NCI-H446 (cell line): ENCODE measurements at places on chromosomes 1 and 21.

- no peak for DNase-seq
These were observed 11.3 kb upstream of the SYT6 start for GRCh38 chr1:114164840-114165543.

- no peak for DNase-seq
These were observed 44.4 kb downstream of the GNG12 start for GRCh38 chr1:67788904-67789303.

DNA sequence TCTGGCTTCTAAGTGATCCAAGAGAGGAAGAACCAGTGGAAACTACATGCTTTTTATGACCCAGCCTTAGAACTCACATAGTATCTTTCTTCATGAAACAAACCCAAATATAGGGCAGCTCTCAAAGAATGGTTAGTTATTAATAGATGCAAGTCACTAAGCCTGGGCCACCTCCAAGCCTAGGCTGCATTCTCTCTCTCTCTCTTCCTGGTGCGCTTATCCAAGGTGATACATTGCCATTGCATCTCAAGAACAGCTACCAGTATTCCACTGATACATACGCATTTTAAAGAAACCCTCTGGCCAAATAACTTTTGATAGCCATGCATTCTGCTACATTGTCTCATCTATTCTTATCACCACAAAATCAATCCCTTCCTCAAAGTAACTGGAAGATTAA is 455.6 kb upstream of the ADGRL2 start:
- DNase-seq = no peak

GRCh38 chr1:198500096-198500495 is 40.4 kb downstream of the ATP6V1G3 start:
- DNase-seq = no peak

- DNase-seq = peak; percentile 21
These were observed 304.3 kb upstream of the PLD5 start for GRCh38 chr1:242828828-242829227.

GRCh38 chr1:80917225-80917624 is 883.5 kb upstream of the ADGRL2 start:
- DNase-seq = no peak

- no peak for DNase-seq
These were observed 528.9 kb upstream of the ADAMTS5 start for GRCh38 chr21:27495836-27496235.

GRCh38 chr1:244897476-244898254 is 33.3 kb upstream of the HNRNPU start:
- DNase-seq = no peak

DNA sequence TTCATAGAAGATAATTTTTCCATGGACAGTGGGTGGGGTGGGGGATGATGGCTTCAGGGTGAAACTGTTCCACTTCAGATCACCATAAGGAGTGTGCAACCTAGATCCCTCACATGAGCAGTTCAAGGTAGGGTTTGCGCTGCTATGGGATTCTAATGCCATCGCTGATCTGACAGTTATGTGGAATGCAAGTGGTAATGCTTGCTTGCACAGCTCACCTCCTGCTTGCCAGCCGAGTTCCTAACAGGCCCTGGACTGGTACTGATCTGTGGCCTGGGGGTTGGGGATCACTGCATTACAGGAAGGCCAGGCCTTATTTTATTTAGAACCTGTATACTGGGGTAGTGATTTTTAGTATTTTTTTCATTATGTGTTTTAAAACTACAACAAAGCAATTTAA is 22.0 kb downstream of the MAN1A2 start:
- no peak for DNase-seq

- DNase-seq = no peak
These were observed 7.2 kb downstream of the SNX7 start for GRCh38 chr1:98668733-98669132.

- DNase-seq = no peak
These were observed 192.5 kb upstream of the ZRANB2 start for GRCh38 chr1:71273334-71273733.

GRCh38 chr1:111988743-111989453 is 570 bp downstream of the KCND3 start:
- peak; percentile 19 for DNase-seq

DNA sequence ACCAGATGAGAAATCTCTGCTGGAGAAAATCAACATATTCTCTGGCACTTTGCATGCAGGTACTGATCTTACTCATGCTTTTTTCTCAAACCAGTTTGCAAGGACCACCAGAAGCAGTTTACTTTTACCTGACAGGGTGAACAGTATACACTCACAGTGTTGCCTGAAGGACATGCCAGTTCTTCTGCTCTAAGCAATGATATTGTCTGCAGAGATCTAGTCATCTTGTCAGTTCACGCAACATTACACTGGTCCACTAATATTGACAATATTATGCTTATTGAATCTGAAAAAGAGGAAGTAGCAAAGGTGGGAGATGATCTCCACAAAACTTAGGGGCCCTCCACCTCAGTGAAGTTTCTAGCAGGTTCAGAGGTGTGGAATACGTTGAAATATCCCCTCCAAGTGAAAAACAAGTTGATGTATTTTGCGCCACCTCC is 3.8 kb upstream of the S100B start:
- no peak for DNase-seq

GRCh38 chr1:907611-908451 is 15.9 kb upstream of the SAMD11 start:
- no peak for DNase-seq

DNA sequence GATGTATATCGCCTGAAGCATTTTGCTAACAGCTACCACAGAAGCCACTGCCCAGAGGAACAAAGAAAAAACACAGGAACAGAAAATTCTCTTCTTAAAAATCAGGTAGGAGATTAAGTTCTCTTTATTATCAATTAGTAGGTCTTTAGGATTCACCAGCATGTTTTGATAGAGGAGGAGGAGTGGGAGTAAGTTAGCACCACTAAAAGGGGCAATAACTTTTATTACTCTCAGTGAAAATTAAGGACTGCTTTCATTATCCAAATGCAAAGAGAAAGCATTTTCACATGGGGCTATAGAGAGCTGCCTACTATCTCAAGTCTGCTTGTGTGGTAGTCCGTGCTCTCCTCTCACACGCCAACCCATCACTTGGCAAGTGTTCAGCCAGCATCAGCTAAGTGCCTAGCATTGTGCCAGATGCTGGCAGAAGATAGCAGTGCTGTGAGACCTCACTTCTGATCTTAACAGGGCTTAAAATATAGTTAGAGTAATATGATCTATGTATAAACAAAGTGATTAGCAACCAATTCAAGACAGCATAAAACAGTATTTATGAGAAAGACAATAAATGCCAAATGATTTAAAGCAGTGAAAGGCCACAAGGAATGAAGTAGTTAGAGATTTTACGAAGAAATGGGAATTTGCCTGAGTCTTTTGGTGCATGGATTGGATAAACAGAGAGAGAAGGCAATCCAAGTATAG is 39.8 kb downstream of the ASTN1 start:
- DNase-seq = no peak

DNA sequence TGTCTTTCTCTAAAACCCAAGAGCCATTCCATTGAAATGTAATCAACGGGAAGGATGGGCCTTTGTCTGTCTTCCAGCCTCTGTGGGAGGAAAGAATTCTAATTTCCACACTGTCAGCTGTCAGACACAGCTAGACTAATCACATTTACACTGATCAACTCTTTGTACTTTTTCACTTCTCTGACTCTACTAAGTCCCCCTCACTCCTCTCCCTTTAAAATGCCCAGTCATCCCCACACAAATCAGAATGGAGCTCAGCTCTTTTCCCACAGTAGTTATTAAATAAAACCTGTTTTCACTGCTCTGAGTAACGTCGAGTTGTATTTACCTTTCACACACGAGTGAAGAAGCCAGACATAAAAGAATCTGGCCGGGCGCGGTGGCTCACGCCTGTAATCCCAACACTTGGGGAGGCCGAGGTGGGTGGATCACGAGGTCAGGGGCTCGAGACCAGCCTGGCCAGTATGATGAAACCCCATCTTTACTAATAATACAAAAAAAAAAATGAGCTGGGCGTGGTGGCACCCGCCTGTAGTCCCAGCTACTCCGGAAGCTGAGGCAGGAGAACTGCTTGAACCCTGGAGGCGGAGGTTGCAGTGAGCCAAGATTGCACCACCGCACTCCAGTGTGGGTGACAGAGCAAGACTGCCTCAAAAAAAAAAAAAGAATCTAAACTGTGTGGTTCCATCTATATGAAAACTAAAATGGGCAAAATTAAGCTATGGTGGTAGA is 13.3 kb downstream of the ZBTB8OS start:
- DNase-seq = no peak

DNA sequence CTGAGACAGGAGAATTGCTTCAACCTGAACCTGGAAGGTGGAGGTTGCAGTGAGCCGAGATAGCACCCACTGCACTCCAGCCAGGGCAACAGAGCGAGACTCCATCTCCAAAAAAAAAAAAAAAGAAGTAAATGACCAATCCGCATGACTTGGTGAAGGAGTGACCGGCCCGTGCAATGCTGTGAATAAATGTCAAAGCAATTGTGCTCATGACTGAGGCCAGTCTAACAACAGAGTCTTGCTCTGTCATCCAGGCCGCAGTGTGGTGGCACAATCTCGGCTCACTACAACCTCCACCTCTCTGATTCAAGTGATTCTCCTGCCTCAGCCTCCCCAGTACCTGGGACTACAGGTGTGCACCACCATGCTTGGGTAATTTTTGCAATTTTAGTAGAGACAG is 27.8 kb upstream of the SLC19A1 start:
- no peak for DNase-seq

DNA sequence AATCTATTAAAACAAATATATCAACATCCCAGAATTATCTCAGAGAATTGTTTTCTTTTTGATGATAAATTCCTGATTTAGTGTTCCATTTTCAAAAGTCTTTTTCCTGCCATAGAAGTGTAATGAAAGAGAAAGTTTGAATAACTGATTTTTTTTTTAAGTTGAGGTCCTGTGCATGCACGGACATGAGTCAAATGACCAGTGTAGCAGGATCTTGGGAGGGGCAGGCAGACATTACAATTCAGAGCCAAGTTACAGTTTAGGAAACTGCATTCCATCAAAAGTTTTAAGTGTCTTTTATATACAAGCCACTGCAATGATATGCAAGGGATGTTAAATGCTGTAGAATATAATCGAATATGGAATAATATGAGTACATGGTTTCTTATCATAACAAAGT is 227.5 kb downstream of the HMCN1 start:
- no peak for DNase-seq

GRCh38 chr21:44684483-44684882 is 2.5 kb upstream of the KRTAP12-1 start:
- DNase-seq = no peak

- DNase-seq = no peak
These were observed 765 bp upstream of the BMP8A start for GRCh38 chr1:39490596-39491145.

DNA sequence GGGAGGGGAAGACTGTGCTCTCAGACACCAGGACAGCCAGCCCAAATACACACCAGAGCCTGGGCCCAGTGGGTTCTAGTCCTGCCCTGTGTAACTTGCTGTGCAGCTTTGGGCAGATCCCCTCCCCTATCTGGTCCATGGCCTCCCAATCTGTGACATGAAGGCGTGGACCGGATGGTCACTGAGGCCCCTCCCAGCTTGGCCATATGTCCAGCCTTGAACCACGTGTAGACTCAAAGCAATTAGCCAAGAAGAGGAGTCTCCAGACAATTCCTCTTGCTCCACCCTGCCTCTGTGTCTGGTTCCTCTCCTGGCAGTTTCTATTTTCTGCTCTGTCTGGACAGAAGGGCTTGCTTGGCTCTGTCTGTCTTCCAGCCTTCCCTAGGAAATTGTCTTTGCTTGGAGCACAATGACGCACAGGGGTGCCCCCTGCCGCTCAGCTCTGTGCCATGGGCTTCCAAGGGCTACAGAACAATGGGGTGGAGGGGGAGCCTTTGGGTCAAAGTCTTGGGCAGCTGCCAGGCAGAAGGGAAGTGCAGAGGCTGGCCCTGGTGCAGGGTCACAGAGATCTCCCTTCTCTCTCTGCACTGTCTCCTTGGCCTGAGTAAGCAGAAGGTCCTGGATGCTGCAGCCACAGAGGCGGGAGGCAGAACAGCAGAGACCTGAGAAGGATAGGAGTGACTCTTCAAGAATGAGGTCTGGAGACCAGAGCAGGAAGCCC is 66.1 kb downstream of the TENT5C start:
- no peak for DNase-seq

- DNase-seq = no peak
These were observed 579 bp upstream of the SLC19A1 start for GRCh38 chr21:45542667-45543370.

DNA sequence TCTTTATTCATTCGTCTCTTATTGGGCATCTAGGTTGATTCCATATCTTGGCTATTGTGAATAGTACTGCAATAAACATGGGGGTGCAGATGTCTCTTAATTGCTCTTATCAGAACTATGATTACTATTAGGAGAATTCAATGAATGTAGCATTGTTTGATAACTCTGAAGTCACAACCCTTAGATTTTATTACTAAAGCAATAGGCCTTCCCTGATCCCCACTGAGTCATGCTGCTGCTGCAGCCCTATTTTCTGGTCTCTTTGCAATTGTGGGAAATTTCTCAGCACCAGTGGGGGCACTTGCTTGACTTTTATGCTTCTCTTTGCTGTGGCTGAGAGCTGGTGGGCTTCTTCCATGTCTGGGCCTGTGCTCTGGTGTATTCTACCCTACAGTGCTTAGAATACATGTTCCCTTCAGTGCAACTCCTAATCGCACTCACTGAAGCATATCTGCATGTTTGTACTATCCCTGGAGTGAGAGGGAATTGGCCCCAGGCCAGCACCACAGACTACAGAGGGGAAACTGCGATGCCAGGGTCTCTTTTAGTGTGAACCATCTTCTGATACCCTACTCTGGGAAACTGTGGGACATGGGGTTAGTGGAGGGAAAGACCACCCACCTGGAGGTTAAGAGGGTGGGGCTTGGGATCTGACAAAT is 52.2 kb upstream of the ROR1 start:
- no peak for DNase-seq

GRCh38 chr1:184298440-184299405 is 88.1 kb upstream of the C1orf21 start:
- peak; percentile 83 for DNase-seq

- DNase-seq = no peak
These were observed 25.1 kb downstream of the GRHL3 start for GRCh38 chr1:24344090-24344742.

- DNase-seq = no peak
These were observed 282.8 kb upstream of the PKN2 start for GRCh38 chr1:88401313-88401712.

DNA sequence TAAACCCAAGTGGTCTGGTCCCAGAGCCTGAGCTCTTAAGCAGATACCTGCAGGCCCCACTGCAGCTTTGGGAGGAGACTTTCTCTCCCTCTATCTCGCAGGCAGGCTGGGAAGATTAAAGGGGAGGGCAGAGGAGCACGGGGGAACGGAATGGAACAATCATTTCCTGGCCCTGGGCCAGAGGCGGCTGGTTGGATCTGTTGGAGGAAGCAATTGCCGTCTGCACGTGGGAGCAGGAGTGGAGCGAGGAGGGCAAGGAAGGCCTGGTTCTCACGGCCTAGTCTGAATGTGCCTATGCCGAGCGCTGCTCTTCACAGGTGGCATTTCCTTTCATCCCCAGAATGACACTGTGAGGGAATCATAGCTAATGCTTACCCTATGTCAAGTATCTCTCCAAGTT is 23.7 kb downstream of the NKAIN1 start:
- peak; percentile 67 for DNase-seq
